Stimulated activated CD4-positive, alpha-beta T cell treated with anti-CD3 and anti-CD28 coated beads, Interleukin-12 subunit alpha, Interleukin-12 subunit beta, amount 100 ng/mL, for 24 hours (primary cell): ENCODE measurements at places on chromosomes 7 and 10.

- no peak for DNase-seq
These were observed 317.3 kb upstream of the HGF start for GRCh38 chr7:82087099-82087498.

GRCh38 chr7:21104124-21104500 is 317.4 kb upstream of the SP8 start:
- DNase-seq: no peak

DNA sequence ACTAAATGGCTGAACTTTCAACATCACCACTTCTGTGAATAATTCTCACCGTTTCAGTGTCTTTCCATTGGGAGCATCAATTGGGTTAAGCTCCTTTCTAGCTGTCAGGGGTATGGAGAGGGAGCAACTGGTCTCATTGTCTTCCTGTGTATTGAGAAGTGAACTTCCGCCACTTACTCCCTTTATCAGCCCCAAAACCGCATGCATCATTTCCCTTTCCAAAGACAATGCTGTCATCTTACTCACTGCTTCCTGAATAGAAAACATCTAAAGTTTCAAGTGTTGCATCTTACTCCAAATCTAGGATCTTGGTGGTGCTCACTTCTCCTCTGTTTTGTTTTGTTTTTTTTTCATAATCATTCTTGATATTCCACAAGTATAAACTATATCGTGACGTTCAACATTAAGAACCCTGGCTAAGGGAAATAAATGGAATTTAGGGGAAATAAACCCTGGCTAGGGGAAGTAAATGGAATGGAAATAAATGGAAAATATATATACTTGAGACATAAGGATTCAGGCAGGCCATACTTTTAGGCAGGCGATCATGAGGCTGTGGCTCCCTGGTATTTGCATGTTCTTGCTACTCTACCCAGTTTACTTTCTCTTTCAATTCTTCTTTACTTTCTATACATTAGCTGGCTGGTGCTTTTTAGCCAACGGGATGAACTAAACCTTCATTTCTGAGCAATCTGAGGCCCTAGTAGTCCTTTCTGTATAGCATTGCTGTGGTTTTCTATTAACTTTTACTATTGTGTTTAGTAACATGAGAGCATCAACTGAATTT is 371.9 kb downstream of the BMPER start:
- DNase-seq: no peak

DNA sequence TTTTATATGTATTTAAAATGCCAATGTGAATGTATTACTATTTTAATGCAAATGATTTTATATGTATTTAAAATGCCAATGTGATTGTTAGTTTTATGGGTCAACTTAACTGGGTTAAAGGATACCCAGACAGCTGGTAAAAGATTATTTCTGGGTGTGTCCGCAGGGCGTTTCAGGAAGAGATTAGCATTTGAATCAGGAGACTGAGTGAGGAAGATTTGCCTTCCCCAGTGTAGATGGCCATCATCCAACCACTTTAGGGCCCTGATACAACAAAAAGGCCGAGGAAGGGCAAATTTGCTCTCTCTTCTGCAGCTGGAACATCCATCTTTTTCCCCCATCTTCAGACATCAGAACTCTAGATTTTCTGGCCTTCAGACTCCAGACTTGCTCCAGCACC is 116.2 kb downstream of the BAMBI start:
- no peak for DNase-seq

GRCh38 chr7:131899271-131900030 is 343.0 kb upstream of the PODXL start:
- DNase-seq: no peak
